GM12865 (cell line): ENCODE measurements at places on chromosomes 16 and 17.

DNA sequence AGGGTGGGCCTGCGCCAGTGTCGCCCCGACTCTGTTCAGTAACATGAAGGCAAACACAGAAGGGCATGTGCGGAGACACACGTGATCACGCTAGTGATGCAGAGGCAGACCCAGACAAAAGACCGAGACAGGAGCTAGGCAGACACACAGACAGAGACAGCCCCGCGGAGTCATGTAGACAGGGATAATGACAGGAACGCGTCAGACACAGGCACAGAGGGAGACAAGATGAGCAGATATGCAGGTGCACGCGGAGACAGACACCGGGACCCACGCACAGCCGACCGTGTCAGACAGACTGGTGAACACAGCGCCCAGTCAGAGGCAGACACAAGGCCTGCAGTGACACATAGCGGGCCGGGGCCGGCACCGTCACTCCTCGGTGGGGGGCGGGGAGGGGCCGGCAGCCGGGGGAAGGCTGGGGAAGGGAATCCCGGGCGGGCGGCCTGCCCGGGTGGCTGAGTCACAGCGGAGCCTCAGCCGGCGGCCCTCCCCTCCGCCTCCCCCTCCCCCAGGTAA, 7.4 kb downstream of the KDM6B start:
- peak; percentile 69 for DNase-seq

DNA sequence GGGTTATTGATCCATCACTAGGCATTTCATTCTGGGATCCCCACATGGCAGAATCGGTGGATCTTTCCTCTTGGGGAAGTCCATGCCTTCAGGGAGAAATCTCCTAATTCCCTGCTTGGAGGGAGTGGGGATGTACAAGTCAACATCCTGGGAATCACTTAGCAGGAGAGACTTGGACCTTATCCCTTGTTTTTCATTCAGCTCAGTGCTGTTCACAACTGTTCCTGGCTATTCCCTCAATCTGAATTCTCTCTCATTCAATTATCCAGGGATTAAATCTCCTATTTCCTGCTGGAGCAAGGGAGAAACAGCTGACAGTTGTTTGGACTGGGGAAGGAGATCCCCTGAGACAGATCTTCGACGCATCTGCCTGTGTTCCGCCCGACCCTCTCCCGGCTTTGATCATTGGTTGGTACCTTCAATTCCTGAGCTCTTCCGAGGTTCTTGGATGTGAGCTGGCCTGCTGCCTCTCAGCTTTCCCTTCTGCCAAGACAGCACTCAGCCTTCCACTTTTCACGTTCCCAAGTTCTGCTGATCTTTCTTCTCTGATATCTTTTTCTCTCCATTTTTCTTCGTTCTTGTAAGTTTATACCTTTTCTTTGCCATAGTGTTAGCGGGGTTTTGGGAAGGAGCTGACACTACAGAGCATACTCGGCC, 115.4 kb upstream of the GNAO1 start:
- no peak for DNase-seq

DNA sequence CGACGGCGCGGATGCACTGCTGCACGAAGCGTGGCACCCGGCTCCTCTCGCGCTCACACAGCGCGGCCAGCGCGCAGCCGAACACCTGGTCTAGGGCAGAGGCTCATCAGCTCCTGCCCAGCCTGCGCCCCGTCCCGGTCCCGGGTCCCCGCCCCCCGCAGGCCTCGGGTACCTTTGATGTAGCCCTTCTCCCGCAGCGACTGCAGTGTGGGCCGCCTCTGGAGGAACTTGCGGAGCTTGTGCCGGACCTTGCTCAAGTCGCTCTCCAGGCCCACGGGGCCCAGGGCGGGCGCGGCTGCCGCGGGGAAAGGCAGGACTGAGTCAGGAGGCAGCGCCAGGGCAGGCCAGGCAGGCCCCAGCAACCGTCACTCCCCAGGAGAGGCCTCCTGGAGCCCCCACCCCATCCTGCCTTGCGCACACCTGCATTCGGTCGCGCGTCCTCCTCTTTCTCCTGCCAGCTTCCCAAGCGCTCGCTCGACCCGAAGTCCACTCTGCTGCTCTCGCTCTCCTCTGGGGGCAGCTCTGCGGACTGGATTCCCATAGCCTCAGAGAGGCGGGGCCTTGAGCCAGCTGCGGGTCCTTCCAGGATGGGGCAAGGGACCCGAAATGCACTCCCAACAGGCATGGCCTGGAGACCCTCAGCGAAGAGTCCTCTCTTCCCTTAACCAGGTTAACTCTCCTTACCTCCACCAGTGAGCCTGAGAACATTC, 36.0 kb downstream of the ARHGAP27 start:
- no peak for DNase-seq

- no peak for DNase-seq
Measured at GRCh38 chr17:2376107-2376506, 24.8 kb downstream of the MNT start.

DNA sequence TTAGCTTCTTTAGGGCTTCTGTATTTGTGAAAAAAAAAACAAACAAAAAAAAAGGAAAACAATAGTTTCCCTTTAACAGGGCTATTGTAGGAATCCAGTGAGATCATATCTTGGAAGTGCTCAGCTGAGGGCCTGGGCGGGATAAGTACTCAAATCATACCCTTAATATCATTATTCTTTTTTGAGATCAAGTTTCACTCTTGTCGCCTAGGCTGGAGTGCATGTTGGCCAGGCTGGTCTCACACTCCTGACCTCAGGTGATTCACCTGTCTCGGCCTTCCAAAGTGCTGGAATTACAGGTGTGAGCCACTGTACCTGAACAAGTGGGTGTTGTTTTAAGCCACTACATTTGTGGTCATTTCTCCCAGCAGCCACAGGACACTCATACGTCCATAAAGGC, 87.0 kb downstream of the CDH13 start:
- no peak for DNase-seq

GRCh38 chr17:75758131-75758905, 6.7 kb downstream of the GALK1 start:
- DNase-seq: no peak

DNA sequence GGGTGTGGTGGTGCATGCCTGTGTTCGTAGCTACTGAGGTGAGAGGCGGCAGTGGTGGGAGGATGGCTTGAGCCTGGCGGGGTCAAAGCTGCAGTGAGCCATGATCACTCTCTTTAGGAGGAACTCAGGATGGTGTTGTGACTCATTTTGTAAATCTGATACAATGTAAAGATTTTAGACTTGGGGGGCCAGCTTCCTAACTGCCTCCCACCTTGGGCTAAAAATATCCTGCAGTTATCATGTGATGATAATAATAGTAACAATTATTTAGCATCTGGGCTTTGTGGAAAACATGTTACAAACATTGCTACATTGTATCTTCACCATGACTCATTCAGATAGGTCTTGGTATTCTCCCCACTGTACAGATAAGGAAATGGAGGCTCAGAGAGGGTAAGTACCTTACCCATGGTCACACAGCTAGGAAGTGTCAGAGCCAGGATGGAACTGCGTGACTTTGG, 7.4 kb downstream of the CTNS start:
- no peak for DNase-seq

DNA sequence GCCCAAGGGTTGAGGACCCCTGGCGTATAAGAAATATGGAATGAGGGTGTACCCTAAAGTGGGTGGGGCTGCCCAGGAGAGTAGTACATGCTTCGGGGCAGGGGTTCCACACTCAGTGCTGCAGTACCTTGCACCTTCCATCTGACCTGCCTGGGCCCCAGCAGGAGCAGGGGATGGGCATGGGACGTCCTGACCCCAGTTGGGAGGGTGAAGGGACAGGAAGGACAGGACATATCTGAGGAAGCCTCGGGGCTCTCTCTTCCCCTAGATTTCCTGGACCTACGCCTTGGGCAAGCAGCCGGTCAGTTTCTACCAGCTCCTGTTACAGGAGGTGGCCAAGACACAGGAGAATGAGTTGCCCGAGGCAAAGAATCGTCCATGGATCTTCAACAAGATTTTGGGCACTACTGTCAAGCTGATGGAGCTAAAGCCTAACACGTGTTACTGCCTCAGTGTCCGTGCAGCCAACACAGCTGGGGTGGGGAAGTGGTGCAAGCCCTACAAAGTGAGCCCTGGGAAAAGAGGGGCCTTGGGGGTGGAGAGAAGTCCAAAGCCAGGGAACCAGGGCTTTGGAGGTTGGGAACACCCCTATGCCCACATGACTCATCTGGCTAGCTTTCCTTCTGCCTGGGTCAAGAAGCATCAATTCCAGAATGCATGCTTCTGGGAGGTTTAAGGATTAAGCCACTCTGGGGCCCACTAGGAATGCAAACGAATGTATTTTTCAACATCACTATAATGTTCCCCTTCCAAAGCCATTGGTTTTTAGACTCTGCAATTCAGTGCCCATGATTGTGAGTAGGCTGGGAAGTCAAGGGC, 7.9 kb downstream of the FNDC8 start:
- no peak for DNase-seq

DNA sequence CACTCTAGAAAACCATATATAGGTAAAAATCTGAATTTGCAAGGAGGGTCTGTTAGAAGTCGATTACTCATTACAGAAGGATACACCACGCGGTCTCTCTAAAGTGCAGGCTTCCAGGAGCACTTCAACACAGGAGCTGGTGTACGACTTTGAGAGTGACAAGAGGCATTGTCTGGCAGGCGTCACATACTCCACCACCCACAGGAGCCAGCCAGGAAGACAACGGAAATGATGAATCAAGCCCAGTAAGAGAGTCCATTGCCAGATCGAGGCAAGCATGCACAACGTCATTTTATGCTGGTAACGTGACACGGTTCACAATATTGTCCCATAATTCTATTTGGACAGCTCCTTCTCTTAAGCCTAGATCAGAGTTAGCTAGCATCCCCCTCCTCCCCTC, 15.0 kb upstream of the CACNG4 start:
- no peak for DNase-seq

GRCh38 chr17:1644493-1645206, 882 bp downstream of the SCARF1 start:
- peak; percentile 85 for DNase-seq

GRCh38 chr16:31253642-31254045, 6.1 kb upstream of the ITGAM start:
- DNase-seq: peak; percentile 21

DNA sequence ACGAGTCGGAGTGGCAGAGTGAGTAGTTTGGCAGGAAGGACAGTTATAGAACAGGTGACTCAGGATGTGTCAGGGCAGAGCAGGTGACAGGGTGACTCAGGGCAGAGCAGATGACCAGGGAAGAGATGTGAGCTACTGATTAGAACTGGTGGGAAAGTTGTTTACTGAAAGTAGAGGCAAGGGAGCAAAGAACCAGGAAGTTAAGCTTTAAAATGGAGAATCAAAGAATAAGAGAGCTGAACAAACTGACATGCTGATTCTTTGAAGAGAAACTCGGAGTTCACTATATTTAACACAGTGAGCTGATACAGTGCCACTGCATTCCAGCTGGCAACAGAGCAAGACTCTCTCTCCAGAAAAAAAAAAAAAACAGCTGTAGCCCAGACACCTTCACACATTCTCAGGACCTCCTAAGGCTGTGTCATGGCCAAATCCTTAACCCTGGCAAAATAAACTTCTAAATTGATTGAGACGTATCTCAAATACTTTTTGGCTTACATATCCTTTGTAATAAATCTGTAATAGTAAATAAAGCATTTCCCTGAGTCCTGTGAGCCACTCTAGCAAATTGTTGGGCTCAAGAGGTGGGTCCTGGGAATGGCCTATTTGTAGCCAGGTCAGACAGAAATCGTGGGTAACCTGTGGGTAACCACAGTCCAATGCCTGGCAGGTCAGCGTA, 12.3 kb upstream of the UBE2I start:
- no peak for DNase-seq

DNA sequence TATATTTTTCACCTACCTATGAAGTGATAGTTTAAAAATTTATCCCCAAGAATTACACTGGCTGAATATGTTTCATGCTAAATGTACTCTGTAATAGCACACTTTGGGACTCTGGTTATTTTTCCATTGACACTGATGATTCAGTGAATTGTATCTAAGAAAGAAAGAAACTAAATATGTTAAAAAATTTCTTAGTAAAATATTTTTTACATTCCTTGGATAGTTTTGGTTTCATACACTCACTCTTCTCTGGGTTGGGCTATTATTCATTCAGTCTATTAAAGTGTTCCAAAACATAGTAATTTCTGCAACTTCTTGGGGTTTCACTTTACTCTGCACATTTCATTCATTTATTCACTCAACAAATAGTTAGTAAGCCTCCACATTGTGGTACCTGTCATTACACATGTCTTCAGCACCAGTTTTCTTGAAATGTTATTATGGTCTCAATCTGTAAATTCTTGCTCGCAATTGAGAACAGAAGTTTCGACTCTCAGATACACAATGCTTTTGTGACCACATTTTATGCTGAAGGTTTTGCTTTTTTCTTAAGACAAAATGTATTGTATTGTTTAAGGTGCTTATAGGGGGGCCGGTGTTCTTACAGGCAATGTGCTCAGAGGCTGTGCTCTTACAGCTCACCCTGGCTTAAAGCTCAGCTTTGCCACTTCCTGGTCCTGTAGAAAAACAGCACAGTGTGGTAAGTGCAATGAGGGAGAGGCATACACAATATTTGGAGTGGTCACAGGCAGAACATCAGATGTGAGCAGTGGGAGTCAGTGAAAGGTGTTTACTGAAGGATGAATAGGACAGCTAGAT, 17.4 kb downstream of the CNTNAP4 start:
- peak; percentile 9 for DNase-seq

- DNase-seq: no peak
Measured at GRCh38 chr16:56626685-56627084, 1.1 kb downstream of the MT1E start.

DNA sequence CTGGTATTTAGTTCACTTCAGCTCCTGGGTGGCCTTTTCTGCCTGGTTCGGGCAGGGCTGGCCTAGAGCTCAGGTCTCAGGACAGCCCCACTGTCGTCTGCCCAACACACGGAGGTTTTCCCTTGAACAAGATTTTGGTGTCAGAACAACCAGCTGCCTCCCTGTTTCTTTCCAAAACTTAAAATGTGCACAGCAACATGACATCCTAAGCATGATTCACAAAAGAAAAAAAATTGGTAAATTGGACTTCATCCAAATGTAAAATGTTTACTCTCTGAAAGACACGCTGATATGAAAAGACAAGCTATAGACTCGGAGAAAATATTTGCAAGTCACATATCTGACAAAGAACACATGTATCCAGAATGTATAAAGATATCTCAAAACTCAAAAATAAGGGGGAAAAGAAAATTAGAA, 197.8 kb upstream of the CHMP6 start:
- no peak for DNase-seq

- no peak for DNase-seq
Measured at GRCh38 chr17:74542727-74543383, 3.1 kb downstream of the CD300C start.

GRCh38 chr16:86363836-86364618, 146.3 kb upstream of the FOXF1 start:
- no peak for DNase-seq

- DNase-seq: no peak
Measured at GRCh38 chr17:78658281-78658785, 81.1 kb upstream of the DNAH17 start.

- DNase-seq: no peak
Measured at GRCh38 chr16:35255186-35255803, 1795.9 kb downstream of the TP53TG3F start.

- peak; percentile 52 for DNase-seq
Measured at GRCh38 chr16:50153596-50154419, 702 bp downstream of the TENT4B start.

GRCh38 chr17:28334171-28334570, 1.1 kb downstream of the IFT20 start:
- no peak for DNase-seq
